ENCODE measurements at places on chromosomes 12 and 14. TPM values are rescaled to one million over a fixed set of nuclear protein-coding genes. Genes with fewer than 3 reads are reported as not detected.

The JAG2 gene
- 1.0 TPM for total RNA-seq

DNA sequence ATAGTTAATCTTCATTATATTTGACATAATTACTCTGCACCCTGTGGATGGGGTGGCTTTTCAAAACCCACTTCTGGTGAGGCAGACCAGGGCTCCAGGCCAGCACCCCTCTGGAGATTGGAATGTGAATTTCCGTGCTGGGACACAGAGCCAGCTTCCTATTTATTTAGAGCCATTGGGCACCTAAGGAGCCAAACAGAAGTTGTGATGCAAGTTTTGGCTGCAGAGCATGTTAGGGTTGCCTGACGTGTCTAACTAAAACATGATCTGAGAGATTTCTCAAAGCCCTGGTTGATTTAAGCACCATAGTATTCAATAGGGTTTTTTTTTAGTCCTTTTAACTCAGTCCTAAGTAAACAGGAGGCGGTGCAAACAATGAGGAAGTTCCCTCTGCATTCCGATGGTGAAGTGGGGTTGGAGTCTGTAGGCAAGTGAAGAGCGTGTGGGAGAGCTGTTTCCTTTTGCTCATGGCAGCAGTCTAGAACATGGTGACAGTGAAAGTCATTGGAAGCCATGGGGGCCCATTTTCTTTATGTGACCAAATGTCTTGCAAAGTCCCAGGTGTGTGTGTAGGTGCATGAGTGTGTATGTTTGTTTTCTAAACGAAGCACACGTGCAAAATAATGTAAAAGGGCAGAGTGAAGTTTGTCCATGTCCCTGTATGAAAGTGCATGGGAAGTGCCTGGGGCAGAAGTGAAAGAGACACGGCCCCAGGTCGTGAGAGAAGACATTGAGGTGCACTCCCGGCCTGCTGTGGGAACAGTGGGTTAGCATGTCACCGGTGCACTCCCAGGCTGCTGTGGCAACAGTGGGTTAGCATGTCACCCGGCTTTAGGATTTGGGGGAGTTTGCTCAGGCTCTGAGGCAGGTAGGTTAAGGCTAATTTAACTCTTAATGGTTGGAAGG lies 117.7 kb downstream of the PRKCH start:
- no peak overlapping the region for H3K4me3 ChIP-seq
- peaks cover 5% of the 10 kb centered on the region for H3K4me1 ChIP-seq
- no peaks in the 10 kb centered on the region for H3K36me3 ChIP-seq
- DNase-seq: no peak

DNA sequence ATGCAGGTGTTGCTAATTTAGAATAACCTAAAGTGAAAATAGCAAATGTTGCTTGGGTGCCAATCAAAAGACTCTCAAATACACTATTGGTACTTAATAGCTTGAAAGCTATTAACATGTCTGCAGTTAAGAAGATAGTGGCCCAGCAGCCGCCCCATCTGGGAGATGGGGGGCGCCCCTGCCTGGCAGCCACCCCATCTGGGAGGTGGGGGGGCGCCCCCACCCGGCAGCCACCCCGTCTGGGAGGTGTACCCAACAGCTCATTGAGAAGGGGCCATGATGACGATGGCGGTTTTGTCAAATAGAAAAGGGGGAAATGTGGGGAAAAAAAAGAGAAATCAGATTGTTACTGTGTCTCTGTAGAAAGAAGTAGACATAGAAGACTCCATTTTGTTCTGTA lies 923.1 kb upstream of the MDGA2 start:
- H3K27me3 ChIP-seq: no peaks in the 10 kb centered on the region
- H3K36me3 ChIP-seq: no peaks in the 10 kb centered on the region
- no peak overlapping the region for H3K27ac ChIP-seq

The IL22 gene
- not detected for total RNA-seq

- DNase-seq: no peak
- no peak overlapping the region for H3K27ac ChIP-seq
- H3K36me3 ChIP-seq: peaks cover 64% of the 10 kb centered on the region
- no peaks in the 10 kb centered on the region for H3K27me3 ChIP-seq
- H3K4me1 ChIP-seq: peaks cover 10% of the 10 kb centered on the region
Measured at GRCh38 chr12:120140603-120141002, 24.1 kb upstream of the RAB35 start.

GRCh38 chr12:123089631-123090353 lies 61.1 kb downstream of the PITPNM2 start:
- peaks cover 46% of the 10 kb centered on the region for H3K4me1 ChIP-seq
- H3K36me3 ChIP-seq: no peaks in the 10 kb centered on the region
- H3K27ac ChIP-seq: peak overlapping the region; percentile 79
- DNase-seq: no peak
- no peaks in the 10 kb centered on the region for H3K27me3 ChIP-seq

DNA sequence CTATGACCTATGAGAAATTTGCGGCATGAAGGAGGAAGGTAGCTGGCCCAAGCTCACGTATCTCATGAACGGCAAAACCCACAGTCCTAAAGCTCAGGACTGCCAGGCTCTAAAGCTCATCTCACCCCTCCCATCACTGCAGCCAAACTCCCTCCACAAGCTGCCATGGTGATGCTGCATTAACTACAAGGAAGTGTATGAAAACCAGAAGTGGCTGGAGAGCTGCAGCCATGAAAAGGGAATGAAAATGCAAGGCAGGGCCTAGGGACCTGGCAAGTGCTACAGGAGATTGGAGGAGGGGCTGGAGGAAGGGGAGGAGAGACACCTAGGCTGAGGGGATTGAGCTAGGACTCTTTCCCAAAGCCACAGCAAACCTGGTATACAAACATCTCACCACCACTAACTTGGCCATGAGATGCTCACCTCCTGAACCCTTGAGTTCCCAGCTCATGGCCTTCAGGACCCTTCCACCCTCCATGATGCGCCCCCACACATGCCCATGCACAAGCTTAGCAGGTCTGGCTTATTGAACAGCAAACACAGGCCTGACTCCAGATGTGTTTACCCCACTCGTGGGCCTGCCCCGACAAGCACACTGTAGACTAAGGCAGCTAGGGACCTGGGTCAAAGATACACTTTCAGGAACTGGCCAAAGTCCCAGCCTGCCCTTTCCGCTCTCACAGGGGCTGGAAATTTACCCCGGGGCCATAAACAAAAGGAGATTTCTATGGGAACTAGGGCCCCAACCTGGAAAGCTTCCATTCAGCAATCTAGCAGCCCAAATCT lies 42.0 kb downstream of the LTBP2 start:
- no peak overlapping the region for H3K27ac ChIP-seq
- no peak for DNase-seq
- H3K4me1 ChIP-seq: no peaks in the 10 kb centered on the region
- no peak overlapping the region for H3K4me3 ChIP-seq
- no peaks in the 10 kb centered on the region for H3K27me3 ChIP-seq
- no peaks in the 10 kb centered on the region for H3K36me3 ChIP-seq

- DNase-seq: no peak
- H3K4me3 ChIP-seq: no peak overlapping the region
- H3K36me3 ChIP-seq: no peaks in the 10 kb centered on the region
Measured at GRCh38 chr12:8559676-8560075, 19.0 kb upstream of the CLEC4E start.

The DIO2 gene
- total RNA-seq: 0.23 TPM

DNA sequence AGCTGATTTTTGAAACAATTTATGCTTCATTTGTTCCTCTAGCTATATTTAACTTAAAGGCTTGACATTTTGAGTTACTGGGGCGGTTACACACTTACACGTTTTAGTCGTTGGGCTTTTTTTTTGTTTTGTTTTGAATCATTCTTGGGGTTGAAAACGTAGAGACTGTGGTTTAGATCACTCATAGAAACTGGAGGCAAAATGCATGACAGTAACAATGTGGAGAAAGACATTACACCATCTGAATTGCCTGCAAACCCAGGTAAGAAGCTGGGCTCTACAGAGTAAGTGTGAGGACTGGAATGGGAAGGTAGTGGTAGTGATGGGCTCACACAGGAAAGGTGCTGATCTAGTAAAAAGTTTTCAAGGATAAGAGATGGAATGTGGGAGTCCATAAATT lies at the start of gene CLEC2D:
Gene CLEC2D (plus strand): TSS at position 180 of the 400 bp plus-strand sequence. CDS start 22 bp downstream, at position 202.
- DNase-seq: no peak
- H3K4me1 ChIP-seq: no peaks in the 10 kb centered on the region
- peaks cover 2% of the 10 kb centered on the region for H3K36me3 ChIP-seq
- H3K4me3 ChIP-seq: no peak within 1 kb of the TSS

The KCNH3 gene
- 0.19 TPM for total RNA-seq

DNA sequence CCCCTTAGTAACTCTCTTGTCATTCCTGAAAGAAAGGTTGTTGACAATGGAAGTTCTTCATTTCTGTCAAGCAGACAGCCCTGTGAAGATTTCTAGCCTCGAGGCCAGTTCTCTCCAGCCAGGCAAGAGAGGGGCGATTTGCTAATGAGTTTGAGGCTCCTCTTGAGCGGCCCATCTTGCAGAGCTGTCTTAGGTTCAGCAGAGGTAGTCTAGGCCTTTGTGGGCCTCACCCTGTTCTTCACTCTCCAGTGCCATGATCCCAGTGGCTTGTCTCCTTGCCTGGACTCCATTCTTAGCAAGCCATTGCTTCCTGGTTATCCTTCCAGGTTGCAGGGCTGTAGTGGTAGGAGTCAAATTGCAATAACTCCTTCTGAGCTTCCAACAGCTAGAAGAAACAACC lies 9.7 kb downstream of the TPH2 start:
- H3K4me3 ChIP-seq: no peak overlapping the region

The C14orf132 gene
- 1.9 TPM for total RNA-seq

- H3K4me3 ChIP-seq: no peak overlapping the region
- DNase-seq: no peak
- no peaks in the 10 kb centered on the region for H3K36me3 ChIP-seq
- no peaks in the 10 kb centered on the region for H3K27me3 ChIP-seq
Measured at GRCh38 chr12:20494851-20495250, 126.5 kb downstream of the PDE3A start.

- no peaks in the 10 kb centered on the region for H3K4me1 ChIP-seq
- DNase-seq: no peak
- no peak overlapping the region for H3K4me3 ChIP-seq
- no peaks in the 10 kb centered on the region for H3K36me3 ChIP-seq
- no peak overlapping the region for H3K27ac ChIP-seq
- no peaks in the 10 kb centered on the region for H3K27me3 ChIP-seq
Measured at GRCh38 chr12:13496111-13496510, 299.6 kb downstream of the EMP1 start.

DNA sequence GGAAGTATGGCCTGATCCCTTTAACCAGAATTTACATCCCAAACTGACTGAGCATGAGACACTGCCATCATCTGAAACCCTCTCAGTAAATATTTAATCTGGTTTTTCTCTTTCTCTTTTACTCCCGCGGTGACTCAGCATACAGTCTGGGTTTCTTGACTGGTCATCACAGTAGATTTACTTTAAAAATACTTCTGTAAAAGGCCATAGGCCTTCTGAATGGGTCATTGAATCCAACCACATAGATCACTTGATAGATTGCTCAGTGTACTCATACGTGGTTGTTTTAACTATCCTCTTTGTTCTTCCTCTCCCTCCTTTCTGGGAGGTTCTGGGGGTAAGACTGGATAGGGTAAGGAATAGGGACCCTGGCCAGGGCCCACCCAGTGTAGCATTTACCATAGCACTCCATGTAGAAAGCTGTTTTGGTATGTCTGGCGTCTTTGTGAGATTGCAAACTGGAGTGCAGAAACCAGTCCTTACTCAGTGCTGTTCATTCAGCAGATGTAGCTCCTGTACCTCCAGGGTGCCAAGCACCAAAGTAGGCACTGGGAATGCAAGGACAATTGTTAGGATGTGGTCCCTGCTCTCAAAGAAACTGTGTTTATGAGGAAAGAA lies 165.7 kb downstream of the SRGAP1 start:
- no peaks in the 10 kb centered on the region for H3K27me3 ChIP-seq
- no peak for DNase-seq
- no peak overlapping the region for H3K27ac ChIP-seq
- no peaks in the 10 kb centered on the region for H3K36me3 ChIP-seq
- H3K4me3 ChIP-seq: no peak overlapping the region

- no peak overlapping the region for H3K27ac ChIP-seq
- H3K27me3 ChIP-seq: no peaks in the 10 kb centered on the region
- DNase-seq: no peak
- H3K4me1 ChIP-seq: peaks cover 6% of the 10 kb centered on the region
- peak overlapping the region; percentile 91 for H3K4me3 ChIP-seq
Measured at GRCh38 chr14:77709412-77709811, 1.5 kb downstream of the SLIRP start.

- no peaks in the 10 kb centered on the region for H3K27me3 ChIP-seq
- H3K36me3 ChIP-seq: peaks cover 12% of the 10 kb centered on the region
- peaks cover 4% of the 10 kb centered on the region for H3K4me1 ChIP-seq
- no peak overlapping the region for H3K4me3 ChIP-seq
- H3K27ac ChIP-seq: peak overlapping the region; percentile 14
Measured at GRCh38 chr12:26786865-26787514, 46.0 kb downstream of the ITPR2 start.

GRCh38 chr12:132572106-132572505 lies 38.3 kb downstream of the LRCOL1 start:
- no peaks in the 10 kb centered on the region for H3K4me1 ChIP-seq
- H3K36me3 ChIP-seq: peaks cover 28% of the 10 kb centered on the region
- no peak for DNase-seq
- no peaks in the 10 kb centered on the region for H3K27me3 ChIP-seq
- H3K27ac ChIP-seq: no peak overlapping the region

DNA sequence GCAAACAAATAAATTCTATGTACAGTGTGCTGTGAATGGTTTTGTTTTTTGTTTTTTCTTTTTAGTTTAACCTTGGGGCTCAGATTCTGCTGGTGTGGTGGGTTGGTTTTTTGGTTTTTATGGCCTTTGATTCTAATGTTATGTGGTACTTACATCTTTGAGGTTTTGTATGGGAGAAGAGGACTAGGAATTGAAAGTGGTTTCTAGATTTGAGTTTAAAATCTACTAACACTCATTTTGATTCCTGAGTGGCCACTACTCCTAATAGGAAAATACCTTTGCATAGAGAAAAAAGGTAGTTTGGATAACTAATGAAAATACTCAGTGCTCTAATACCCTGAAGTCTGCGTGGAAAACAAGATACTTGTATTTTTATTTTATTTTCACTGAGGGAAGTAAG lies 137.7 kb downstream of the MON2 start:
- H3K27ac ChIP-seq: no peak overlapping the region
- no peaks in the 10 kb centered on the region for H3K36me3 ChIP-seq
- H3K27me3 ChIP-seq: no peaks in the 10 kb centered on the region
- DNase-seq: no peak

GRCh38 chr14:99685151-99685591 lies 1.1 kb downstream of the CYP46A1 start:
- peak; percentile 28 for DNase-seq
- no peak overlapping the region for H3K27ac ChIP-seq
- peaks cover 10% of the 10 kb centered on the region for H3K4me1 ChIP-seq
- H3K36me3 ChIP-seq: no peaks in the 10 kb centered on the region

The RERG gene
- 1.4 TPM for total RNA-seq

GRCh38 chr14:32078023-32078857 lies 1.1 kb downstream of the ARHGAP5 start:
- peak overlapping the region; percentile 98 for H3K27ac ChIP-seq
- H3K4me3 ChIP-seq: peak overlapping the region; percentile 93
- H3K27me3 ChIP-seq: no peaks in the 10 kb centered on the region

GRCh38 chr12:27332714-27333402 lies at the start of gene BMAL2:
BMAL2 (plus strand) TSS chr12:27332836; CDS start chr12:27333073, 237 bp downstream.
- peak; percentile 43 for DNase-seq
- H3K27ac ChIP-seq: peak within 1 kb of the TSS; percentile 74
- H3K27me3 ChIP-seq: no peaks in the 10 kb centered on the region

The DPF3 gene
- 3.2 TPM for total RNA-seq
